GM04504 (cell line): ENCODE measurements at places on chromosomes 2 and 18.

DNA sequence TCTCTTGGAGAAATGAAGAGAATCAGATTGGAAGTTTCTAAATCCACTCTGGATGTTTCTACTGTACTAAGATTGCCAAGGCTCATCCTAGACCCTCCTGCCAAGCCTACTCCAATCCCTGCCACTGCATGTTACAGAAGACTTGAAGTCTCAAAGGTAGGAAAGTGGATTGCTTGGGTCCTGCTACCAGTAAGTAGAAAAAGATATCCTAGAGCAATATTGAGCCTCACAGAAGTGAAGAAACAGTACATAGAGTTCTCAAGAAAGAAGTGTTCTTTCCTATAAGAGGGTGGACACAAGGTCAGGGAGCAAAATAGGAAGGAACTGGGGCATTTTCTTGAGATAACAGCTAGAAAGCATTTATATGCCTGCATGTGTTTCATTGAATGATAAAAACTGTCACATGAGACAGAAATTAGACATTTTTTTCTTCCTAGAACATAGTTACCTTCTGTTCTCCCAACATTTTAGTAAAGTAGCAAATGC is 232.9 kb downstream of the RBM43 start:
- DNase-seq = no peak

GRCh38 chr2:108988796-108989713 is at the start of gene EDAR:
EDAR (minus strand) TSS chr2:108989220; CDS start chr2:108931014, 58,206 bp downstream.
- no peak for DNase-seq

GRCh38 chr18:55421615-55422419 is 166.2 kb downstream of the TCF4 start:
- DNase-seq = no peak

DNA sequence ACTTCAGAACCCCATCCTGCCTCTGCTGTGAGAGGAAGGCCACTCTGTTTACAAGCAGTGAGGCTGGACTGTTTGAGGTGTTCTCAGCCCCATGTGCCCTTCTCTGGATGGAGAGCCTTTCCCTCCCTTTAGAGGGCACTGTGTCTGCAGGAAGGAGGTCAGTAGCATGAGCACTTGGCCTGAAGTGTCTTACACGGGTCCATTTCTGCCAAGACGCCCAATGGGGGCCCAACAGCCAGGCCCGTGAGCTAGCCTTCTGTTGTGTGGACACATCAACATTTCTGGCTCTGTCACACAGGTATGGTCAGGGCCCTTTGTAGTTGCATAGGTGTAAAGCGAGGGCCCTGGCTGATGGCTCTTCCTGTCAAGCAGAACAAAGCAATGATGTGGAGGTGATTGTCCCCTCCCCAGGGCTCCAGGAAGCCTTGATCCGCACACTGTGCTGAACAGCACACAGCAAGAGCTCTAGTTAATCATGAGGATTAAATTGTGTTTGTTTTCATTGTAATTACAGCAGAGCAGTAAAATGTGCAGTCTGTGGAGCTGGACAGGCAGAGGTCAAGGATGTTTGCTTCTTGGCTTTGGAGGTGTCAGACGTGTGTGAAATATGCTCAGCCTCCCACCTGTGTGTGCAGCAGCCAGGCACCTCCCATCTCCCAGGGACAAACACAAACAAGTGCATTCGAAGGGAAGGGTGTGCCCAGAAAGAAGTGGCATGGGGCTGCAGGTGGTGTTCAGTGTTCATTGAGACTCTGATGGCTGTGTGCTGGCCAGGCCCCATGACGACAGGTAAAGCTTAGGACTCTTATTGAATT is 132.1 kb downstream of the SH3RF3 start:
- no peak for DNase-seq

GRCh38 chr2:144324446-144325045 is 195.4 kb downstream of the ZEB2 start:
- no peak for DNase-seq

DNA sequence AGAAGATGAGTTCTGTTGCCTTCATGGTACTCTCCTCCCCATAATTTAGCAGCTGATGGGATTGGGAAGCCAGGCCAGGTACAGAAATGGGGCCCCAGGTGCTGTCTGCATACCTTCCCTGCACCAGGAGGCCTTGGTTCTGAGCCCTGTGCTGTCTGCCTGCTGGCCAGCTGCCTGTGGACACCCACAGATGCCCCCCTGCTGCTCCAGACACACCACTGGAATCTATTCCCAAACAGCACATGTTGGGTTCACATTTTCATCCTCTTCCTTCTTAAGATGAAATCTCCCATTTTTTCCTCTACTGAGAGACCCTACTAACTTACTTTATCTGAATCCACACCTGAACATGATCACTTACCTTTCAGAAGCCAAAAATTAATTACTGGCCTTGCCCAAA is 152.0 kb upstream of the CCDC68 start:
- DNase-seq = no peak

DNA sequence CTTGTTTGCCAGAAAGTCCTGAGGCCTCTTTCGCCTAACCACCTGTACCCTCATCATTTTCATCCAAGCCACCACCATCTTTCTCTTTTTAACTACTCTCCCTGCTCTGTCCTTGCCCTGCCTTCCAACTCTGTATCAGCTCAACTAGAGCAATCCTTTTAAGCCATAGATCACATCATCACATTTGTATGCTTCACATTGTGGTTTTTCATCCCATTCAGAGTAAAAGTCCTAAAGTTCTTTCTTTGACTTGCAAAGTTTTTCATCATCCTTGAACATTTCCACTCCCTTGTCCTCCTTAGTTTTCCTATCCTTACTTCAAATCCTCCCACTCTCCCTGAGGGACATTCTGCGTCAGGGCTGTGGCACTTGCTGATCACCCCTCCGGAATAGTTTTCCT is 73.9 kb downstream of the SLC39A10 start:
- no peak for DNase-seq

GRCh38 chr2:86274265-86274917 is 63.0 kb downstream of the REEP1 start:
- DNase-seq = peak; percentile 10

DNA sequence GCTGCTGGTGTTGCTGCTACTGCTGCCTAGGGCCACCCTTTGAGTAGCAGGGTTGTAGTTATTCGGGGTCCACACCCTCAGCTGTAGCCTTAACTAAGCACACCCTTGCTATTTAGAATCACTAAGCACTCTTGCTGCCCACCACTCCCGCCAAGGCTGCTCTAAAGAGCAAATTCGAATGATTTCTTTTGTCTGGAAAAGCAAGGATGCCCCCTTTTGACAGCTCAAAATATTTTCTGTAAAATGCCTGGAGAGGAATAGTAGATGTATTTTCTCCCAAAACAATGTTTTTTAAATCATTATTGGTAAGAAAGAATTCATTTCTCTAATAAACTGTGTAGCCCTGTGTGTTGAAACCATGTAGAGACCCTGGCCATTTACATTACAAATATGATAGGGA is 80.8 kb upstream of the PAPOLG start:
- no peak for DNase-seq
